ENCODE measurements at places on chromosomes 11 and 22. TPM values are rescaled to one million over a fixed set of nuclear protein-coding genes. Genes with fewer than 3 reads are reported as not detected.

DNA sequence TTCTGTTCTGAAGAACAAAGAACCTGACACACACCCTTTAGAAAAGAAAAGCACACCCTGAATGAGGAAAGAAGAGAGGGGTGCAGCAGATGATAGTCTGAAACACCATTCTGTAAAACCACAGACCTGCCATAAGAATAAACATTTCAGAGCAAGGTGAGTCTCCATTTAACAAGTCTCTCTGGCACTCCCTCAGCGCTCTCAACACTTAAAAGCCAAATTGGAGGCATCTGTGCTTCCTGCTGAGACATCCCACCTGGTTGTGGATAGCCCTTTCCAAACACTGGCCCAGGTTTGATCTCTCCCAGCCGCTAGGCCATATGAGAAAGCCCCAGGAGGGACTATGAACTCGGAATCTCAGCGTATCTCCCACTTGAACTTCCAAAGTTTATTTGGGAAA lies 36.3 kb downstream of the ETS1 start:
- H3K36me3 ChIP-seq, result peaks cover 38% of the 10 kb centered on the region
- H3K4me1 ChIP-seq, result peaks cover 39% of the 10 kb centered on the region
- no peak for DNase-seq
- no peak overlapping the region for H3K27ac ChIP-seq

Gene SLC37A2
- total RNA-seq, result 2.2 TPM

DNA sequence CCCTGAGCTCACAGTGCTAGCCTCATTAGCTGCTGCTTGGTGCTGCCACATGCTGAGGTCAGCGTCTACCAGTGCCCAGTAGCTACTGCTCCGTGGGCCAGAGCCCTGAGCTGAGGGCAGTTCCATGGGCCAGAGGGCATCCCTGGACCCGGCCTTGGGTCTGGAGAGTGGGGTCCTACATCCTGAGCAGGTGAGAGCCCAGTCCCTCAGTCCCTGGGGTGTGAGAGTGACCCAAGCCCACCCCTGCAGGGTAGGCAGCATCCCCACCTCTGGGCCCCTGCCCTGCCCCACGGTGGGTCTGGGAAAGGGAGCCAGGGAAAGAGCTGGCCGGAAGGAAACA lies 9.8 kb downstream of the LMNTD2 start:
- no peaks in the 10 kb centered on the region for H3K36me3 ChIP-seq
- DNase-seq, result no peak
- peaks cover under 1% of the 10 kb centered on the region for H3K27me3 ChIP-seq
- no peak overlapping the region for H3K4me3 ChIP-seq
- H3K4me1 ChIP-seq, result no peaks in the 10 kb centered on the region

DNA sequence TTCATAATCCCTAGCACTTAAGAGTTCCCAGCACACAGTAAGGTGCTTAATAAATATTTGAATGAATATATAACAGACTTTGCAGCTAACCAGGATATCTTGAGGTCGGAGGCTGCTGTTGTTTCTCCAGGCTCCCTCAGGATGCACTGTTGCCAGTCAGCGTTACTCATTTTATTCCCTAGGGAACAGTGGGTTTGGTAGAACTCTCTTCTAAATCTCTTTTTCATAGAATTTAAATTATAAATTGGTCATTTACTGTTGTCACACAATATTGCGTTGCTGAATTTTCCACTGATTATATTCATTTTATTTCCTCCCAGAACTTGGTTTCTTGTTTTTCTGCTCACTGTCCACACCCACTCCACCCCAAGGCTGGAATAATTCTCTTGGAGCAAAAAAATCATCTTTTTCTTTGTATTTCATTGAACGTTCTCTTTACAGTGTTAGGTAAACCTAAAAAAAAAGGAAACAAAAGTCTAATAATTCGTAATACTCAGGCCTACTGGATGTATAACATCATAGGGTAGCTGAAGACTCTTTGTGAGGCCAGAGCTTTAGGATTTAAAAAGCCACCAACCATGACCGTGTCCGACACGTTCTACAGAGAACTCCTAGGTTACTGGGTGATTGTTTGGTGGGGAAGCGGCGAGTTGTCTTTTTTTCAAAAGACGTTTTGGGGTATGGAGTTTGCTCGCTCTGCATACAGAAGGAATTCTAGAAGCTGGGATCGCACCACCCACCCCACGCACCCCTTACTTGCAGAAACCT lies 766 bp upstream of the CAPRIN1 start:
- H3K27ac ChIP-seq, result peak overlapping the region; percentile 92
- peaks cover 3% of the 10 kb centered on the region for H3K27me3 ChIP-seq
- peak overlapping the region; percentile 78 for H3K4me3 ChIP-seq
- peaks cover 22% of the 10 kb centered on the region for H3K36me3 ChIP-seq
- no peak for DNase-seq
- H3K4me1 ChIP-seq, result peaks cover 33% of the 10 kb centered on the region

DNA sequence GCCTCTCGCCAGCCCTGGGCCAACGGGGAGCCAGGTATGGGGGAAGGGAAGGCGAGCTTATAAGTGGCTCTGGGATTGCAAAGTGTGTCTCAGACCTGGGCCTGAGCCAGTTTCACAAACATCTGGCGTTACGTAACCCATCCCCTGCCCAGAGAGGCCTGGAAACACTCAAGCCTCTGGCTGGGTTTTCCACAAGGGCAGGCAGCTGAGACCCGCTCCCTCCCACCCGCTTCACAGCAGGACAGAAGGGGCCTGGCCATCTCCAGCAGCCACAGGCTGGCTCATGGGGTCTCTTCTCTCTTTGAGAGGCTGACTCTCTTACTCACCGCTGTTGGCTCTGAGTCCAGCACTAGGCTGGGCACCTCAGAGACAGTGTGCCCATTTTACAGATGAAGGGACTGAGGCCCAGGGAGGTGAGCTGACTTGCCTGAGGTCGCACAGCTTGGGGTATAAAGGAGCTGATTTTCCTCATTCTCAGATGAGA lies 44.5 kb downstream of the TRIOBP start:
- no peak overlapping the region for H3K27ac ChIP-seq
- H3K36me3 ChIP-seq, result no peaks in the 10 kb centered on the region
- DNase-seq, result no peak
- peaks cover 77% of the 10 kb centered on the region for H3K27me3 ChIP-seq
- peaks cover 9% of the 10 kb centered on the region for H3K4me1 ChIP-seq

Gene NRXN2
- 8.6 TPM for total RNA-seq

GRCh38 chr11:102476812-102477211 lies 24.2 kb upstream of the TMEM123 start:
- H3K4me1 ChIP-seq, result peaks cover 26% of the 10 kb centered on the region
- no peak for DNase-seq
- no peak overlapping the region for H3K27ac ChIP-seq
- H3K27me3 ChIP-seq, result no peaks in the 10 kb centered on the region
- no peaks in the 10 kb centered on the region for H3K36me3 ChIP-seq

GRCh38 chr11:123110397-123110796 lies 48.5 kb upstream of the HSPA8 start:
- no peak overlapping the region for H3K4me3 ChIP-seq
- no peaks in the 10 kb centered on the region for H3K27me3 ChIP-seq
- peaks cover 3% of the 10 kb centered on the region for H3K4me1 ChIP-seq
- H3K36me3 ChIP-seq, result 0 out of 2 replicates have a peak, but pooled peaks cover 2% of the 10 kb centered on the region
- no peak for DNase-seq
- no peak overlapping the region for H3K27ac ChIP-seq

Gene FGF4
- 3.3 TPM for total RNA-seq

DNA sequence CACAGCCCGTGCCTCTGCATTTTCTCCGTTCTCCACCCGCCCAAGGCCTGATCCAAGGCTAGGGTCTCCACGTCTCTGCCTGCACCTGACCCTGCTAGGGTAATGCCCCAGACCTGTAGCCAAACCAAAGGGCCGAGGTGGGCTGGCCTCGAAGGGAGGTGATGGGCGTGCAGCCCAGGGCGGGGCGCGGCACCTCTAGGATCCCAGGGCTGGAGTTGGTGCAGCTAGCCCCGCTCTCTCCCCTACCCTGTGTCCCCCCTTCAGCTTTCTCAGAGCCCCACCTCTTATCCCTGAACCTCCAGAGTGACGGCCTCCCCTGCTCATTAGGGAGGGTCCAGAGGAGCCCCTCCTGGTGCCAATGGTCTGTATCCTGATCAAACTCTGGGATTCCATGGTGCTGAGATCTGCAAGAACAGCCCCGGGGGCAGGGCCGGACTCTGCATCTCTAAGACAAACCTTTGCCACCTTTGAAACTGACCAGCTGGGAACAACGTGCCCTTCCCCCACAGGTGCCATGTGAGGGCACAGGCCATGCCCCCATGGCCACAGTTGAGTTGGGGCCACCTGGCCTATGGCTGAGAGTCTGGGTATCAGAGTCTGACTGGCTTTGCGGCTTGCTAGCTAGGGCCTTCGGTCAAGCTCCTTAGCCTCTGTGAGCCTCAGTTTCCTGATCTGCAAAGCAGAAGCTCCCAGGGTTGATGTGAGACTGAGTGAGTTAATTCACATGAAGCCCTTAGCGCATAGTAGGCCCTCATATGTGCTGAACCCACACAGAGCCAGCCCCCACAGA lies 23.1 kb upstream of the CBX7 start:
- no peak overlapping the region for H3K4me3 ChIP-seq
- H3K27me3 ChIP-seq, result no peaks in the 10 kb centered on the region
- H3K4me1 ChIP-seq, result peaks cover 91% of the 10 kb centered on the region

GRCh38 chr22:26172389-26172990 lies 3.2 kb downstream of the SEZ6L start:
- H3K4me1 ChIP-seq, result peaks cover 34% of the 10 kb centered on the region
- peaks cover 55% of the 10 kb centered on the region for H3K27me3 ChIP-seq
- no peaks in the 10 kb centered on the region for H3K36me3 ChIP-seq
- H3K27ac ChIP-seq, result no peak overlapping the region
- peak; percentile 76 for DNase-seq
